ENCODE measurements at places on chromosomes 16 and 17. TPM values are rescaled to one million over a fixed set of nuclear protein-coding genes. Genes with fewer than 3 reads are reported as not detected.

GRCh38 chr16:77335652-77336234, 99.1 kb downstream of the ADAMTS18 start:
- no peak for DNase-seq

DNA sequence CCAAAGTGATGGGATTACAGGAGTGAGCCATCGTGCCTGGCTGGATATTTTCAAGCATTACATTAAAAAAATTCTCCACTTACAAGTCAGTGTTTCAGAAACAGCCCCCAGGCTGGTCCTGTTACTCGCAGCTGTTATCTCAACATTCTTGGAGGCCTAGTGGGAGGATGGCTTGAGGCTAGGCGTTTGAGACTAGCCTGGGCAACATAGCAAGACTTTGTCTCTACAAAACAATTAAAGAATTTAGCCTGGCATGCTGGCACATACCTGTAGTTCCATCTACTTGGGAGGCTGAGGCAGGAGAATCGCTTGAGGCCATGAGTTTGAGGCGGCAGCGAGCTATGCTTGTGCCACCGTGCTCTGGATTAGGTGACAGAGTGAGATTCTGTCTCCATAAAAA, 26.5 kb upstream of the SPNS3 start:
- DNase-seq: no peak

DNA sequence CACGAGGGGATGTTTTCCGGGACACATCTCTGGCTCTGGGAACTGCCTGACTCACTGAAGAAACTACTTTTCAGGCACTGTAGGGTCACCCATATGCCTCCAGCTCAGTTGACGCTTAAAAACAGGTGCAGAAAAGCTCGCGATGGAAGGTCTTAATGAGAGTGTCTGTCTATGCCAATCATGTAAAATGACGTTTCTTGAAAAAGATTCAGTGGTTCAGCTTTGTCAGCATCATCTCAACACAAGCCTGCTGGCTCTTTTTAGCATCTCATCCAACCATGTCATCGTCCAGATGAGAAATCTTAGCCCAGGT, 27.5 kb downstream of the OR1D5 start:
- no peak for DNase-seq

GRCh38 chr17:62741290-62741689, 66.8 kb downstream of the MARCHF10 start:
- no peak for DNase-seq

VMO1 gene
- total RNA-seq: 0.82 TPM

CDR2L gene
- total RNA-seq: 51.0 TPM

Measured in chondrocyte (in vitro differentiated cells).